ENCODE measurements at places on chromosomes 2 and 18. TPM values are rescaled to one million over a fixed set of nuclear protein-coding genes. Genes with fewer than 3 reads are reported as not detected.

Gene FAP
- total RNA-seq = 0.62 TPM

Gene TET3
- total RNA-seq = 2.6 TPM

Gene SPATA3
- not detected for total RNA-seq

Gene CIB4
- not detected for total RNA-seq

Gene SNTG2
- 2.4 TPM for total RNA-seq

Gene ACSL3
- total RNA-seq = 50.3 TPM

Gene ARHGAP15
- total RNA-seq = 4.2 TPM

Gene ADI1
- total RNA-seq = 160 TPM

Gene COA5
- 25.6 TPM for total RNA-seq

Gene CYTIP
- 1.7 TPM for total RNA-seq

Gene ZNF532
- 64.1 TPM for total RNA-seq

Gene INSIG2
- total RNA-seq = 13.0 TPM

Gene C2orf81
- 1.1 TPM for total RNA-seq

Gene ABCB11
- total RNA-seq = 0.32 TPM

Gene LIMS4
- 3.7 TPM for total RNA-seq

Gene MAPK4
- 34.1 TPM for total RNA-seq

Gene AMER3
- total RNA-seq = not detected

Gene FOXD4L1
- not detected for total RNA-seq

Gene SERPINB2
- not detected for total RNA-seq

Gene TGFA
- 1.0 TPM for total RNA-seq

Gene TMEM169
- total RNA-seq = 0.24 TPM

Gene TOGARAM2
- 38.0 TPM for total RNA-seq

Gene PIGN
- 21.0 TPM for total RNA-seq

Gene PCARE
- total RNA-seq = 0.51 TPM

Gene GPR75
- 0.51 TPM for total RNA-seq

Gene UGT1A4
- total RNA-seq = not detected

Gene CHST9
- 8.3 TPM for total RNA-seq

Gene C1QL2
- total RNA-seq = not detected

Gene DIPK1C
- 4.6 TPM for total RNA-seq

Gene FOXI3
- total RNA-seq = not detected

Gene SIX3
- not detected for total RNA-seq

Gene SCG2
- not detected for total RNA-seq

Gene ADAM23
- 69.1 TPM for total RNA-seq

Gene ERBB4
- 12.4 TPM for total RNA-seq

Gene COLEC12
- 9.9 TPM for total RNA-seq

Gene TMEM37
- 4.5 TPM for total RNA-seq

Gene LYPD1
- not detected for total RNA-seq

Gene FKBP7
- total RNA-seq = 9.3 TPM

Gene GAL3ST2
- not detected for total RNA-seq

Gene TSPYL6
- total RNA-seq = not detected

Gene TMEM247
- not detected for total RNA-seq

Gene MRPL53
- total RNA-seq = 167 TPM
